ENCODE measurements at places on chromosomes 13 and 19.

GRCh38 chr13:97302611-97303010, 80.5 kb downstream of the MBNL2 start:
- DNase-seq: no peak

DNA sequence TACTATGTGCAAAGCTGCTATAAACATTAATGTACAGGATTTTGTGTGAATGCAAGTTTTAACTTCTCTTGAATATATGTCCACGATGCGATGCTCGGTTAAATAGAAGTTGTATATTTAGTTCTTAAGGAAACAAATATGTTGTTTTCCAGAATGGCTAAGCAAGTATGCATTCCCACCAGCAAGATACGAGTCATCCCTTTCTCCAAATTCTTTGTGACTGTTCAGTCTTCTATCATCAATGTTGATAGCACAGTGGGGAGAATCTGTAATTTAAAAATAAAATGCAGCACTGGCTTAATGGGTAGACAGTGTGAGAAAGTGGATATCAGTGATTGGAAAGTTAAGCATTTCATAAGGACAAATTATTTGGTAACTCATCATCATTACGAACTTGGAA, 1340.8 kb downstream of the PCDH9 start:
- no peak for DNase-seq

- DNase-seq: no peak
Measured at GRCh38 chr19:911197-912033, 1.6 kb downstream of the R3HDM4 start.

DNA sequence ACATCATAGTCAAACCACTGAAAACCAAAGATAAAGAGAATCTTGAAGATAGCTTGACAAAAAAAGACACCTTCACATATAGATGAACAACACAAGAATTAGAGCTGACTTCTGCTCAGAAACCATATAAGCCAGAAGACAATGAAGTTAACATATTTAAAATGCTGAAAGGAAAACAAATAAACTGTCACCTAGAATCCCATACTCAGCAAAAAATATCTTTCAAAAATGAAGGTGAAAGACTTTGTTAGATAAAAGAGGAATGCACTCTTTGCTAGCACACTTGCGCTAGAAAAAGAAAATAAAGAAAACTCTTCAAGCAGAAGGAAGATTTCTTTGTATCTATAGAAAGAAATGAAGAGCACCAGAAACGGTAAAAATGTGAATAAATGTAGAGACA, 49.5 kb downstream of the PARP4 start:
- DNase-seq: no peak

DNA sequence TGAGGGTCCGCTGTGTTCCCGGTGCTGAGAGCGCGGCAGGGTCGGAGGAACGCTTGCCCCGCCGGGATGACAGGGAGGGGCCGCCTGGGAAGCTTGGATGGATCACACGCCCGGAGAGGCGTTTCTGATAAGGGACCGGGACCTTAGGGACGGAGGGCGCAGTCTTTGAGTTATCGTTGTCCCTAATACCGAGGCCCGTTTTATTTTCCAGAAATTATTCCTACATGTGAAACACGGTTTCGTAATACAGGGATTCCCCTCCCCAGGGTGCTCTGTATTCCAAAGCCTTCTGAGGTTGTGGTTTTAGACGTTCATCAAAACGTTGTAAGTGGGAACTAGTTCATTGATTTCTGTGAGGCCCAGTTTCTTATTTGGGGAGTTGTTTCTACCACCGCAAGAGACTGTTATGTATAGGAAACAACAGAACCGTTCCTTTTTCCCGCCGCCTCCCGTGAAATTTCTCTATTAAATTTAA, 752 bp downstream of the PDCD5 start:
- DNase-seq: peak; percentile 62

DNA sequence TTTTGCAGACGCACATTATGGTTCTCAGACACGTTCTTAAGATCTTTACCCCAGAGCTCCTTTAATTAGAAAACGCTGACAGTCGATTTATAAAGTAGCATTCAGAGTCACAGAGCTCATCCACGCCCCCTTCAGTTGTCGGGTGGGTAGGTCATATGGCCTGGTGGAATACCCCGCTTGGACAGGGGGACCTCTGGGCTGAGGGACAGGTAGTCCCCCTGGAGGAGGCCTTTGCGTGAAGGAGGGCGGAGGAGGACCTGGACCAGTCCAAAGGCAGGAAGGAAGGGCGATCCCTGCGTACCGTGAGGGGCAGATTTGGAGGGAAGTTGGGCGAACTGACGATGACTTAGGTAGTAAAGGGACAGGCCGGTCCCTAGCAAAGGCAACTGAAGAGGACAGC, 20.5 kb downstream of the VASP start:
- no peak for DNase-seq

DNA sequence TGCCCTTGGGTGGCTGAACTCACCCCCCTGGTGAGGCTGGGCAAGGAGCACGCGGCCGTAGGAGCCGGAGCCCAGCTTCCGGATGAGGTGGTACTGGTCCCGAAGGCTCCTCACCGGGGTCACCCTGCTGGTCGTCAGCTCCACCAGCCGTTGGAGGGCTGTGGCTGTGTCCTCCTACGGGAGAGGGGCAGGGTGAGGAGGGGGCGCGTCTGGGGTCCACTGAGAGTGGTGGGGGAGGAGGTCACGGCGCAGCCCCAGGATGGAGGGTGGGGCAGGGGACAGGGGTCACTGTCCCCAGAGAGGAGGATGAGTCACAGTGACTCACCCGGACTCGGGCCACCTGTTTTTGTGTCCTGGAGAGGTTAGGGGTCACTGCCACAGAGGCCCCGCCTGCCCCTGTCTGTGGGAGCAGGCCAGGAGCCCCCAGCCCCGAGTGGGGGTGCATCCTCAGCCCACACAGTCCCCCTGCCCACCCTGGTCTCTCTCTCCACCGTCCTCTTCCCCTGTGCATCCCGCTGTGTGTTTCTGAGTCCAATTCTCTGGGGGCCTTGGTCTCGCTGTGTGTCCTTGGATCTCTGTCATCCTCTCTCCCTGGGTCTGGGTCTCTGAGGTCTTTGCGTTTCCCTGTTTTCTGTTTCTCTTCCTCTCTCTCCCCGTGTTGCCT, 435 bp downstream of the SBK3 start:
- DNase-seq: no peak

GRCh38 chr13:44267980-44268379, 105.6 kb upstream of the SERP2 start:
- no peak for DNase-seq

- DNase-seq: no peak
Measured at GRCh38 chr13:97279913-97280312, 57.8 kb downstream of the MBNL2 start.

GRCh38 chr13:99087098-99087953, 109.5 kb upstream of the DOCK9 start:
- DNase-seq: peak; percentile 90

GRCh38 chr13:40619479-40619814, 47.0 kb downstream of the FOXO1 start:
- no peak for DNase-seq

GRCh38 chr13:62337109-62337880, 921.6 kb upstream of the PCDH20 start:
- no peak for DNase-seq

DNA sequence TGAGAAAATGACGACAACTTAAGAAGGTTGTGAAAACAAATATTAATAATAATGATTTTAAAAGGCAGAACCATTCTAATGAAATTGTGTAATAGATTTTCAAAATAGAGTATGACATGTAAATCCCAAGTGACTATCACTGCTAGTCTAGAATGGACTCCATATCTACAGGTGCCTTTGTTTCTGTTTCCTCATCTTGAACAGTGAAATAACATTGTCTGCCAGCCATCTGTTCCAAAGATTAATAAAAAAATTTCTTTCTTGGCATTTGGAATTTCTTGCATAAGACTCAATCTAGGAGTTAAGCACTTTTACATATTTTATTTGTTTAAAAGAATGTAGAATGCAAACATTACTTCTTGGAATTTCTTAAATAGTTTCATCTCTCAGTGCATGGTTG, 520.1 kb upstream of the ARGLU1 start:
- DNase-seq: no peak

GRCh38 chr13:30172593-30173302, 134.6 kb downstream of the KATNAL1 start:
- DNase-seq: no peak

GRCh38 chr13:103288114-103288513, 221.9 kb upstream of the SLC10A2 start:
- no peak for DNase-seq

GRCh38 chr13:26529441-26529840, 28.0 kb upstream of the WASF3 start:
- DNase-seq: peak; percentile 55

- DNase-seq: no peak
Measured at GRCh38 chr13:44051918-44052675, 172.4 kb downstream of the LACC1 start.

DNA sequence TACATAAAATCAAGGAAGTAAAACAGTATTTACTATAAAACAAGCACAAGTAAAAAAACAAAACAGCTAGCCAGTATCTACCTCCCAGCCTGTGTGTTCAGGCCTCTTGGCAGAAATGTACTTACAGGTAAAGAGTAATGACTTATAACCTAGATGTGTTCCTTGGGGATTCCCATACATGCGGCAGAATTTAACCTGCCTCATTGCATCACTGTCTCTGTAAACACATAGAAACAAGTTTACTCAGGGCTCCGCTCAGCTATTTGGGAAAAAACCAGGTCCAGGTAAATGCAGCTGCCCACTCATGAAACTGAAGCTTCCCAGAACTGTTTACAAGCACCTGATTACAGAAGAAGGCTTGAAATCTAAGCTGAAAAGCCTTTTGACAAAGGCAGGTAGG, 50.7 kb upstream of the SERP2 start:
- no peak for DNase-seq

Measured in erythroblast (primary cell).